ENCODE measurements at places on chromosomes 1 and 21. TPM values are rescaled to one million over a fixed set of nuclear protein-coding genes. Genes with fewer than 3 reads are reported as not detected.

DNA sequence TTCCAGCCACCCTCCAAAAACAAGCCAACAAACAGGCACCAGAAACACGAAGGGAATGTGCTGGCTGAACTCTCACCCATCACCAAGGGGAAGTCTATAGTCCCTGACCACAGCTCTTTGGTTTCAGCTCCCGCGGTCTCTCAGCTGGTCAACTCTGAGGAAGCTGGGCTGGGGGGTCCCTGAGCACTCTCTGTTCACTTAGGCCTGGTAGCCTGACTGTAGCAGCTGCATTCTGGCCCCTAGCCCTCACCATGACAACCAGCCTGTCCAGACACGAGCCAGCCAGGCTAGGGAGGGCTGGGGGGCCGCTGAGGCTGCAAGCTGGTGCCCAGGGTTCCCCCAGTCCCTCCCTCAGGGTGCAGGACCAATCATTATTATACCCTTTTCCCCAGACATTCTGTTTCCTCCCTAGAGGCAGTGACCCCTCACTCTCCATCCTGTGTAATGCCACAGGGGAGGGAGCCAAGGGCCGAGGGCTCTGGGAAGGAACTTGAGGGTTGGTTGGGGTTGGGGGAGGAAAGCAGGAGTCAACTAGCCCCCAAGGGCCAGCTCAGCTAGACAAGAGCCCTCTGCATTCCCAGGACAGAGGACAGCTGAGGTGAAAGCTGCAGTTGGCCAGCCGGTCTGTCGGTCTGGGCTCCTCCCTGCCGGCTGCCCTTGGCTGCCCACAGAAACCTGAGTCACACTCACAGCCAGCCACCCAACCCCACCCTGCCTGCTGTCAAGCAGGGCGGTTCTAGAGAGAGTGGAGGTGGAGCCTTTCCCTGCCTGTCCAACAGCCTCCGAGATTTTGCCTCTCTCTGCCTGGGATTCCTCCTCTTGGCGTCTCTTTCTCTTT is 1.2 kb upstream of the TRAPPC3 start:
- DNase-seq = peak; percentile 67
- peaks cover 58% of the 10 kb centered on the region for H3K4me1 ChIP-seq
- H3K27ac ChIP-seq = peak overlapping the region; percentile 100
- H3K36me3 ChIP-seq = peaks cover 3% of the 10 kb centered on the region

Gene AJAP1
- total RNA-seq = not detected

DNA sequence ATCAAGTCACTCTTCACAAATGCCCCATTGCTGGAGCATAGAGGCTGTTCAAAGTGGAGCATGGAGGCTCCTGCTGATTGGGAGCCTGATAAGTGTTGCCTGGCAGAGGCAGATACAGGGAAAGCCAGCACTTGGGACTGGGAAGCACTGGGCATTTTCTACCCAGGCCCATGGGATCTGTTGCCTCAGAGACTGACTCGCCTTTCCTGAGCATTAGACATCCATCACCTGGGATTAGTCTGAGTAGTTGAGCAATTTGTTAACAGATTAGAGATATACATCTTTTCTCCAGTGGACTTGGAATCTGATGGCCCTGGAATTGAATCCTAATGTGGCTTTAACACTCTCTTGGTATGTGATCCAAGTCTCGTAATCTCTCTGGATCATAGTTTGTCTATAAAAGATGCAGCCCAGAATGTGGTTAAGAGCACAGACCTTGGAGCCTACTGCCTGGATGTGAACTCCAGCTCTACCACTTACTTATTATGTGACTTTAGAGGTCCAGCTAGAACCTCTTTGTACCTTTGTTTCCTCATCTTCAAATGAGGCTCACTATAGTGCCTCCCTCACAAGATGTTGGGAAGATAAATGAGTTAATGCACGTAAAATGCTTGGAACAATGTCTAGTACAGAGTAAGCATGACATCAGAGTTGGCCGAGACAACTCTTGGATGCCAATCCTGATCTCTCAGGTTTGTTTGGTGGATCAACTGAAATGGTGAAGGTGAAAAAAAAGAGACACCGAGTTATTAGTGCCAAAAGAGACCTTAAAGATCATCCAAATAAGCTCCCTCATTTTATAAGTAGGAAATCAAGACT is 38.3 kb upstream of the NRDC start:
- H3K4me1 ChIP-seq = no peaks in the 10 kb centered on the region
- H3K36me3 ChIP-seq = peaks cover 11% of the 10 kb centered on the region
- DNase-seq = no peak
- H3K27me3 ChIP-seq = peaks cover 71% of the 10 kb centered on the region
- no peak overlapping the region for H3K27ac ChIP-seq
- H3K4me3 ChIP-seq = no peak overlapping the region

DNA sequence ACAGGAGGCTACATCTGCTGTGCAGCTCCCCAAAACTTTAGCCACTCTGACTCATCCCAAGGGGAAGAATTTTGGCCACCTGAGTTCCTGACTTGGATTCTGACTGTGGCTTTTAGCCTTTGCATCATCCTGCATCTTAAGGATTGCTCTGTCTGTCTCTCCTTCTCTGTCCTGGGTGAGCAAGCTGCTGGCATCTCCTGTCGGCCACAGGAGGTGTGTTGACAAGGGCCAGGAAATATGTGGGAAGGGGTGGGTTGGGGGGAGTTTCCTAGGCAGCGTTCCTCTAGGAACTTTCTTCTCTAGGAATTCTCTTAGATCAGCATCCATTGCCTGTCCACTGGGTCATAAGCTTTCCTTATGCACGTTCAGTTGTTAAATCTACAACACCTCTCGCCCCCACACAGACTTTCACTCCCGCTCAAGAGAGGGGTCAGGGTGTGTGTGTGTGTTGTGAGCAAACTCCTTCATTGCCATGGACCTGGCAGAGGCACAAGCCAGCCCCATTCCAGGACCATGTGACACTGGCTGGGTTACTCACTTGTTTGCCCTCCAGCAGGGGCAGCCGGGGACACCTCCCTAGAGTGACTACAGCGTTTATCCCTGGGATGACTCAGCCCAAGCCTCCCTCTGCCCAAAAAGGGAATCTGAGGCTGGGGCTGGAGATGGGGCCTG is 145.0 kb upstream of the DUSP10 start:
- H3K36me3 ChIP-seq = no peaks in the 10 kb centered on the region
- no peak overlapping the region for H3K27ac ChIP-seq
- no peak overlapping the region for H3K4me3 ChIP-seq
- H3K27me3 ChIP-seq = peaks cover 33% of the 10 kb centered on the region
- peaks cover 3% of the 10 kb centered on the region for H3K4me1 ChIP-seq
- no peak for DNase-seq

DNA sequence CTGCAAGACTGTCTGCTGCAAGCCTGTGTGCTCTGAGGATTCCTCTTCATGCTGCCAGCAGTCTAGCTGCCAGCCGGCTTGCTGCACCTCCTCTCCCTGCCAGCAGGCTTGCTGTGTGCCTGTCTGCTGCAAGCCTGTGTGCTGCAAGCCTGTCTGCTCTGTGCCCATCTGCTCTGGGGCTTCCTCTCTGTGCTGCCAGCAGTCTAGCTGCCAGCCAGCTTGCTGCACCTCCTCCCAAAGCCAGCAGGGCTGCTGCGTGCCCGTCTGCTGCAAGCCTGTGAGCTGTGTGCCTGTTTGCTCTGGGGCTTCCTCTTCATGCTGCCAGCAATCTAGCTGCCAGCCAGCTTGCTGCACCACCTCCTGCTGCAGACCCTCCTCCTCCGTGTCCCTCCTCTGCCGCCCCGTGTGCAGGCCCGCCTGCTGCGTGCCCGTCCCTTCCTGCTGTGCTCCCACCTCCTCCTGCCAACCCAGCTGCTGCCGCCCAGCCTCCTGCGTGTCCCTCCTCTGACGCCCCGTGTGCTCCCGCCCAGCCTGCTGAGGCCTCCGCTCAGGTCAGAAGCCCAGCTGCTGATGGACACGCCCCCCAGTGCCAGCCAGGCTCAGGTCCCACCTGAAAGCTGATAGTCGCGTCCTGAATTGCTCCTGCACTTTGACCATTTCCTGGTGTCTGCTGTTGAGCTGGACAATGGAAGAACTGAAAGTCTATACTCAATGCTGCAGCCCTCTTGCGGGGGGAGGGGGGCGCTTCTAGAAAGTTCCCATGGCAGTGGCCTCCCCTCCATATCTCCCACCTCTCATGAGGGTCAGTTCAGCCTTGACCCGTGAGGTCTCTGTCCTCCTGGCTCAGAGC is 1.2 kb downstream of the KRTAP10-4 start:
- peaks cover 8% of the 10 kb centered on the region for H3K4me1 ChIP-seq
- H3K36me3 ChIP-seq = peaks cover 2% of the 10 kb centered on the region
- H3K4me3 ChIP-seq = no peak overlapping the region

DNA sequence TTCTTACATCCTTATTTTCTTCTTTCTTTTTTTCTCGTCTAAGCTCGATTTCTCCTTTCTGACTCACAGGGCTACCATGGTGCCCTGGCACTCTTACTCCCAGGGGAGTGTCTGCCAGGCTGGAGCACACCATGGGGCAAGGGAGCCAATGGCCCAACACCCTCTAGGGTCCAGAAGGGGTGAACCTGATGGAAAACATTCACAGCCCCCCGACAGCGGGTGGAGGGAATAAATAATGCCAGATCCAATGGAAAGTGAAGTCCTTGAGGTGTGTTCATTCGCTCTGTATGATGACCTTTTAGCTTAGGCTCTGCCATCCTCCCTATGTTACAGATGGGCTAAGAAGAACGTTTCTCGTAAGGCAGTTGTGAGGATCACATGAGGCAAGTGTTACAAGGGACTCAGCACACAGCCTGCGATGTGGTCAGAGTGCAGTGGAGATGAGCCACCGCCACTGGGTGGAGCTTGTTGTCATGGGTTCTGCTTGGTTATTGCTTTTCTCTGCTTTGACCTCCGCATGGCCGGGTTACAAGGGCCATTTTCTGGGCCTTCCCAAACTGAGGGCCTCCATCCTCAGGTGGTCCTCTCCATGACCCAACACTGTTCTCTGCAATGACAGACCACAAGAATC is 3.5 kb upstream of the FCMR start:
- DNase-seq = no peak
- no peak overlapping the region for H3K4me3 ChIP-seq
- H3K27ac ChIP-seq = no peak overlapping the region
- no peaks in the 10 kb centered on the region for H3K27me3 ChIP-seq
- peaks cover 21% of the 10 kb centered on the region for H3K4me1 ChIP-seq

Gene SERPINC1
- total RNA-seq = not detected

DNA sequence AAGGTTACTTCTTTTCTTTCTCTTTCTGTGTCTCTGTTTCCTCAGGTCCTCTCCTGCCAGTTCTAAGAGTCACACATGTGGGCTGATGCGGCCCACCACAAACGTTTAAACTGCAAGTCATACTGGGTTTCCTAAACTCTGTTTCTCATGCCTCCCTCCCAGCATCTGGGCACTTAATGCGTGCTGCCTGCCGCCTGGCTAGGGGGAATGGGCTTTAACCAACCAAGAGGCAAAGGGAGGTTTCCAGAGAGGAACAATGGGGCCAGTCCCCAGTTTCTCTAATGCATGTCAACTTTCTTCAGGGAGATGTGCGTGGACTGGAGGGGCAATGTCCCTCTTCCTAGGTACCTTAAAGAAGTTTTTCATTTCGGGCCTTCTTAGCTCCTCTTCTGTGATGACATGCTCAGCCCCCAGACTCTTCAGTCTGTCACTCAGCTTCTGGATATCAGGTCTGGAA is 19.9 kb upstream of the SRSF4 start:
- no peak overlapping the region for H3K27ac ChIP-seq
- peaks cover 5% of the 10 kb centered on the region for H3K36me3 ChIP-seq
- no peak for DNase-seq

Gene DNAI4
- 7.2 TPM for total RNA-seq

- H3K27ac ChIP-seq = no peak overlapping the region
- no peaks in the 10 kb centered on the region for H3K27me3 ChIP-seq
- peaks cover 15% of the 10 kb centered on the region for H3K4me1 ChIP-seq
- no peak overlapping the region for H3K4me3 ChIP-seq
Observed at GRCh38 chr1:92277105-92277723, 21.6 kb downstream of the GLMN start.

- no peak overlapping the region for H3K4me3 ChIP-seq
- H3K27ac ChIP-seq = no peak overlapping the region
Observed at GRCh38 chr1:14929547-14930246, 223.8 kb upstream of the TMEM51 start.

Gene LCE6A
- total RNA-seq = not detected

Gene CYP4X1
- total RNA-seq = not detected
